ENCODE measurements at places on chromosomes 6 and 20.

DNA sequence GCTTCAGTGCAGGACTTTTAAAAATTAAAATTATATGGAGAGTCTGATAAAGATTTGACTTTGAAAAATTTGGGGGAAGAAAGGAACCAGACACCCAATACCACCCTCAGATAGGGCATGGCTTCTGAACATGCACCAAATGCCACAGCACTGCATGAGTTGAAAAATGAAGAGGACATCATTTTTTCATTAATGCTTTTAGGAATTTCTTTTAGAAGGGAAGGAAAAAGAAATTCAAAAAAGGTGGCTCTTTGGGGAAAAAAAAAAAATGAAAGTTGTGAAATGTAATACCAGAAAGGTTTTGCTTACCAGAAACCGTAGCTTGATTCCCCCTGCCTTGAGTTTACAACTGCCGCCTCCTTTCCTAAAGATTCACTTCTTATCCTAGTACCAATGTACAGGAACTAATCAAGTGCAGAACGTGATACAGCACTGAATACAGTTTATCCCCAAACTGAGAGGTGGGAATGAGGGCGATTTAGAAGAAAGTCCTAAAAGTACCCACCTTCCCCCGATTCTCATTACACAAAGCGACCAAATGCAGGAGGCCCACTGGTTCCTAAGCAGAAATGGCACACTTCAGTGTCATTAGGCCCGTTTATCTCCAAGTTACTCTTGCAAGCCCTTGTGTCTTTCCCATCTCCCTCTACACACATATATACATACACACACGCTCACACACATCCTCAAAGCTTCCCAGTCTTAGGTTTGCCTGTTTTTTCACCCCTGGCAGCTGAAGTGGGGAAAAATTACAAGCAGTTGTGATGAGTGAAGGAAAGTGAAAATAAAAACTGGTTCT lies 2.8 kb downstream of the PPP1R10 start:
- DNase-seq, result no peak

DNA sequence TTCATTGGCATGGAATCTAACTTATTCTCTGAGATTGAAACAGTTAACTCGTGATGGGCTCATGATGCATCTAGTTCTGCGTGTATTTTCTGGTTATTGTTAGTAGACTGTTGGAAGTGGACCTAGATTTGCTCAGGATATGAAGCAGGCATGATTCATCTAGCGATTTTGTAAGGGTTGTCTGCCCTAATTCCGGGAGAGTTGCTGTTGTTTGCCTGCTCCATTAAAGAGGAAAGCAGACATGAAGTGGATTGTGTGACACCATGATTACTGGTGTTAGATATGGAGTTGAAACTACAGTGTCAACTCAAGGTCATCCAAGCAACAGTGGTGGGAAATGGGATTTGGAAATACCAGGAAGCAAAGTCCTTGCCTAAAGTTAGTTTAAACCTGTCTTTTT lies 41.0 kb downstream of the SOX4 start:
- DNase-seq, result no peak

DNA sequence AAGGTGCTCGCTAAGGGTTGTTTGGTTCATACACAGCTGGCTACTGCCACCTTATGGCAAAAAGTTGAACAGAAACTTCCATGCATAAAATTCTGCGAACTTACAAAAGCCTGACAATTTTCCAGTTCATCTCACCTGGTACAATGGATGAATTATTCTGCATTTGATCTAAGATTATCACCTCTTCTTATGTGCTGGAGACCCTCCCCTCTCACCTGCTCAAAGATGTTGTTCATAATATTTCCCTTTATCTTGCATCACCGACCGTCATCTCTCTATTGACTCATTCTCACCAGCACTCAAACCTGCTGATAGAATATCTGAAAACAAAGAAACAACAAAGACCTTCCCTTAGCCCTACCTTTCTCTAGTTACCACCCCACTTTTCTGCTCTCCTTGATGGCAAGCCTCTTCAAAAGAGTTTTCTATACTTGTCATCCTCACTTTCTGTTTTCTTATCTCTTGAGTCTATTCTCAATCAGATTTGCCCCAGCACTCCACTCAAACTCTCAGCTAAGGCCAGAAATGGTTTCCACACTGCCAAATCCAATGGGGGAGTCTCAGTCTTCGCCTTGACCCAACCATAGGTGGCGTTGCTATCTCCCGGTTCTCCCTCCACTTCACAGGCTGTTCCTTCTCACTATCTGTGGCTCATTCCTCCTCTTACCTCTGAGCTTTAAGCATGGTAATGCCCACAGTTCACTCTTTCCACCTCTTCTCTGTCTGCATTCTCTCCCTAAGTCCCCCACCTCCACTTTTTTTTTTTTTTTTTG lies 25.8 kb downstream of the SNRNP48 start:
- no peak for DNase-seq

- DNase-seq, result no peak
Observed at GRCh38 chr6:16979677-16980370, 122.0 kb upstream of the STMND1 start.

DNA sequence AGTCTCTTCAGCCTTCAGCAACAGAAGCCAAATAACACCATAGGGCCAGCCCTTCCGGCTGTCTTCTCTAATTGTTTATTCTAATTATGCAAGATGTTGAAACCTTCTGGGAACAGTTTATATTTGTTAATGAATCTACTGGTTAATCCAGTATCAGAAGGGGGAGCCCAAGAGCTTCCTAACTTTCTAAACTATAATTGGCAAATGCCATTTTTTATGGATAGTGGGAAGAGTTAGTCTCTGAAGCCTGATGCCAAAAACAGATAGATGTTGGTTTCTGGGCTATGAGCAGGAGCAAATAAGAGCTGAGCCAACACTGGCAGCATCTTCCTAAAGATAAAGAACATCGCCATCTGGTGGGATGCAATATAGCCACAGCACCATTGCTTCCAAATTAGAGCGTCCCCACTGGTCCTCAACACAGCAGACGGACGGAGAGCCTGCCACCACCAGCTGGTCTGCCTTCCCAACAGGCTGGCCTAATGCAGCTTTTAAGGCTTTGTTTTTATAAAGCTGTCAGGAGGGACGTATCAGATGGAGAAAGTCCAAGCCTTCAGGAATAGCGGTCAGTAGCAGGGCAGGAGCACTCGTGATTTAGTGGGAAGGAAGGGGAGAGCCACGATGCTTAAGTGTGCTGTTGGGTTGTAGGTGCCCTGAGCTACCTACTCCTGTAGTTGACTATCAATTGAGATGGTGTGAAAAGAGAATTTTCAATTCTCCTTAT lies 118.8 kb downstream of the RALGAPA2 start:
- DNase-seq, result peak; percentile 21

GRCh38 chr20:50323777-50324775 lies 133.4 kb downstream of the CEBPB start:
- no peak for DNase-seq

- DNase-seq, result no peak
Observed at GRCh38 chr6:89110284-89110683, 7.6 kb downstream of the SRSF12 start.

DNA sequence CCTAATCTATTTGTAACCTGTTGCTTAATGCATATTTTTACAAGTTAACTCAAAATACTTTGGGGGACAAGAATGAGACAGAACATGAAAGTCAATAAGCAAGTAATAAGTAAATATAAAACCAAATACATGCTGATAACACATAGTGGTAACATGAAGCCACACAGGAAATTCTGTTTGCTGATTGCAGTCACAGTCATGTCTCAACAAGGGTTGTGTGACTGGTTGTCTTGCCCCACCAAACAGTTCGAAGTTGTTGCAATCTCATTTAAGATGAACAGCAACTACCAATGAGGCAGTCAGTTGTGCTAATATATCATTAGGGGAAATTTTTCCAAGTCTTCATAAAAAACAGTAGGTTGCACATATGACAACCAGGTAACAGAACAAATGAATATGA lies 14.5 kb downstream of the CD24 start:
- DNase-seq, result no peak

DNA sequence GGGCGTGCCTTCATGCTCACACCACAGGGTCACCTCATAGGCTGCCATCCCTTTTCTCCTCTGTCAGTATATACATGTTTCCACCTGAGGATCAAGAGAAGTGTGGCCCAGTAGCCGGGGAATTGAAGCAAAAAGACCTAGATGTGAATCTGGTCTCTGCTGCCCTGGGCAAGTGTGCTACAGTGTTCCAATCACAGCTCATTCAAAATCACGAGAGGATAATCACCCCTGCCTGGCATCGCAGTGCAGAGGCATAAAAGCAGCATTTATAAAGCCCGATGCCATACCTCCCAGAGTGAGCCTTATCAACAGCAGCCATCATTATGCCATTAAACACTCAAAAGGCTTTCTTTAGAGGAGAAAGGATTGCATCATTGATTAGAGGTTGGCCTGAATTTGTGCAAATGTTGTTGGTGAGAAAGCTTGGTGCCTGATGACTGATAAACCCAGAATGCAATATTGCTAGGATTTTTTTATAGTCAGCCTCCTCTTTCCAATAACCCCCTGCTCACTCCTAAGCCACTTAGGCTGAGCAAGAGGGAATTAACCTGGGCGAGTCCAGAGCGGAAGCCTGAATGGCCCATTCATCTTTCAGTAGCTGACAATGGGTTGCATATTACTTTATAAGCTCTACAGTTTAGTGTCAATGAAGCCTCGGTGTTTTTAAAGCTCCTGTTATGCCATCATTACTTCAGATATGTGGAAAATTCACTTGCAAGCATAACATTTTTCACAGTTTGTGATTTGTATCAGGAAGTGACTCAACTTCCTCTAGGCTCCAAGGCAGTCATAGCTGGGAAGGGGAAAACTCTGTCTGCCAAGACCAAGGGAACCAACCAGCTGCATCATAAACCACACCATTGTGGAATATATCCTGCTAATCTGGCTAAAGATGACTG lies 92.5 kb upstream of the NXT1 start:
- DNase-seq, result no peak

DNA sequence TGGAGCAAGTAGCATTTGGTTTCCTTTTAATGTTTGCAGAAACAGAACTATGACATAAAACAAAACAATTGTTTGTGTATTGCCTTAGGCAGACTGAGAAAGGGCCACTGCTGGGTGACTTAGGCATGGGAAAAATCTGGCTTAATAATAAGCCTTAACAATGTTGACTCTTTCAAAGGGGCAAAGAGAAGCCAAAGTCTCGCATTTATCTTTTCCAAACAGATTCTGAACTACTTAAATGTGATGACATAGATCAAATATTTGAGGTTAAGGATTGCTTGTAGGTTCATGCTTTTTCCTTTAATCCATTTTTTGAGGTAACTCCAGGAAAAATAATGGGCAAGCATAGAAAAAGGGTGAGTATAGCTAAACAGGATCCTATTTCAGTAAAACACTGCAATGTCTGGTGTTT lies 39.6 kb downstream of the ADAT2 start:
- no peak for DNase-seq

GRCh38 chr20:16104783-16105182 lies 468.5 kb downstream of the KIF16B start:
- no peak for DNase-seq

DNA sequence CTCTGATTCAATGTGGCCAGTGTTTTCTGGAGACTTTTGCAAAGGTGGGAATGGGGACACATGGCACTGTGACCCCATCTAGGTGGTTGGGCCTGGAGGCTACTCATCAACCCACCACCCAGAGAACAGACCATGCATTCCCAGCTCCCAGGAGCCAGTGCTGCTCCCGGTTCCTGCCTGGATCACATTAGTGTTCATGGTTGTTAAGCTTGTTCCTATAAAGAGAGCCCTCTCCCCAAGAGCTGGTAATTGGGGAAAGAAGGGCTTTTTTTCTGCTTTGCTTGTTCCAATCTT lies 102.0 kb downstream of the PHACTR3 start:
- DNase-seq, result no peak

DNA sequence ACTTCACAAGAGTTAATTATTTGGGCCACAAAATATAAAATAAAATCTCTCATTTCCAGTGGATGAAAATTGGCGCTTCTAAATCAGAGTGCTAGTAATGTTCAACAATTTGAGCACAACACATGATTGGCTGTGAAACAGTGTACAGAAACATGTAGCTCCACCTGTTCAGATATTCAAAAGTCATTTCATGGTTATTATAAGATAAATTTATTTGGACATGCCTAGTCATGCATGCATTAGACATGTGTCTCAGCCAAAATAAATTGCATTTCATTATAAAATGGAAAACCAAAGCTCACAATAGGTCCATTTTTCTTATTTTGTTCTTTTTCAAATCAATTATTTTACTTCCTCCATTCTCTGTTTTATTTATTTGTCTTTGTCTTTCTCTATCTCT lies 374.8 kb downstream of the LMBRD1 start:
- DNase-seq, result no peak

- DNase-seq, result no peak
Observed at GRCh38 chr6:2868637-2869036, 27.0 kb upstream of the SERPINB1 start.

GRCh38 chr6:50785921-50786320 lies 32.8 kb upstream of the TFAP2B start:
- DNase-seq, result no peak

DNA sequence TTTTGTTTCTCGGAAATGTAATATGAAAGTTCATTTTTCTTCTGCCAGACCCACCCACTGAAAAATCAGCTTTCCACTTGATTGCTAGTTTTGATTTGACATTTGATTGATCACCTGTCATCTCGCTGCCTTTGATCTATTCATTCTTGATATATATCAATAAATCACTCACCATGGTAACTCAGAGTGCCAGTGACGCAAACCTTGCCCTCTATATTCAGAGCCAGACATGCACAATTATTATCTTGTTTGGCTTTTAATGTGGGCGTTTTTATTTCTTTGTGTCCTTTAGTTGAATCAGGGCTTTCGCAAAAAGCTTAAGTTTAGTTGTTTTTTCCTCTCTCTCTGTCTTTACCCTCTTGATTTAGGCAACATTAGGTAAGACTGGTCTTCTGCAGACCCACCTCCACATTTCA lies 2.0 kb downstream of the TSHZ2 start:
- no peak for DNase-seq

- no peak for DNase-seq
Observed at GRCh38 chr6:149890629-149891045, 7.3 kb downstream of the RAET1E start.

DNA sequence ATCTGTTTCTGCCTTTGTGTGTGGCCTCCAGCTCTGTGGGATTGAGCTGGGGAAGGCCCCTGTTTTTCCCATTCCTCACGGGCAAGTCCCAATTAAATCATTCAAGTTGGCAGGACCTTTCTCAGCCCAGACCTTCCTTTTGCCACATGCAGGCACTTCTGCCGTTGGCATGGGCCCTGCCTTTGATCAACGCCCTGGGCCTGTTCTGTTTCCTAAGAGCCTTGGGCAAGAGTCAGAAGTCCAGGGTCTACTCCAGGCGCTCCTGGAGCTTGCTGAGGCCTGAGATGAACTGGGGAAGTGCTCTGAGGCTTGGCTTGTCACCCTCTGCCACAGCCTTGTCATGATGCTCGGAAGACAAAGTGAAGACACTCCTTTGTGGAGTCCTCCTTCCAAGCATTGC lies 7.1 kb downstream of the IP6K3 start:
- DNase-seq, result no peak
